ENCODE measurements at places on chromosomes 4 and X.

GRCh38 chr4:66266035-66266434 is 595.7 kb upstream of the EPHA5 start:
- no peak for DNase-seq

DNA sequence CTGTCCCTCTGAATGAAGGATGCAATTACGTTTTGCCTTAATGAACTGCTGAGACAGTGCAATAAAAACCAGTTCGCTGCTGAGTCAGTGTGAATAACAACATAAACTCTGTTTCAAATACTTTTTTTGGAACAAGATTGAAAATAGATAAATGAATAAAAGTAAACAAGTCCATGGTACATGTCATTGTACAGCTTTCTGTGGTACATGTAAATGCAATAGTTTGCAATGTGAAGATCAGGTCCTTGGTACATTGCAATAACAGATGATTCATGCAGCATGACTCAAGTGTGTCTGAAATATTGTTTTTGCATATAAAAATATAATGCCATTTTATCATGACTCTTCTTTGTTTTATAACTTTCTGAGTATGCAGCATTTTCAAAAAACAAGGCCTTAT is 193.4 kb upstream of the PACRGL start:
- no peak for DNase-seq

- no peak for DNase-seq
These were observed 467.7 kb downstream of the NKX6-1 start for GRCh38 chr4:84031401-84031800.

DNA sequence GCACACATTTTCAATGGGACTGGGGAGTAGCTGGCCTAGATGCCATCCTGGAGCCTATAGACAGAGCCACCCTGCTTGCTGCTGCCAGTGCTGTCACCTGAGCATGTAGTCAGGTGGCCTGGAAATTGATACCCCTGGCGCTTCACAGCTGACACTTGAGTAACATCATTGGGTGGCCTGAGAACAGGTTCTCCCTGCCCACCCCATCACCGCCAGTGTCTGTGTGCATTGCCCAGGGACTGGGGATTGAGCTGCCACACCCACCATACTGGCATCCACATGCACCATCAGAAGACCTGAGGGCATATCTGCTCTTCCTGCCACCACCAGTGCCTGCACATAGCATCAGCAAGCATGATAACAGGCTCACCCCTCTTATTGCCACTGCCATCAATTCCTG is 1142.9 kb upstream of the PABPC4L start:
- no peak for DNase-seq

- no peak for DNase-seq
These were observed 32.0 kb downstream of the DAPP1 start for GRCh38 chr4:99848591-99849001.

DNA sequence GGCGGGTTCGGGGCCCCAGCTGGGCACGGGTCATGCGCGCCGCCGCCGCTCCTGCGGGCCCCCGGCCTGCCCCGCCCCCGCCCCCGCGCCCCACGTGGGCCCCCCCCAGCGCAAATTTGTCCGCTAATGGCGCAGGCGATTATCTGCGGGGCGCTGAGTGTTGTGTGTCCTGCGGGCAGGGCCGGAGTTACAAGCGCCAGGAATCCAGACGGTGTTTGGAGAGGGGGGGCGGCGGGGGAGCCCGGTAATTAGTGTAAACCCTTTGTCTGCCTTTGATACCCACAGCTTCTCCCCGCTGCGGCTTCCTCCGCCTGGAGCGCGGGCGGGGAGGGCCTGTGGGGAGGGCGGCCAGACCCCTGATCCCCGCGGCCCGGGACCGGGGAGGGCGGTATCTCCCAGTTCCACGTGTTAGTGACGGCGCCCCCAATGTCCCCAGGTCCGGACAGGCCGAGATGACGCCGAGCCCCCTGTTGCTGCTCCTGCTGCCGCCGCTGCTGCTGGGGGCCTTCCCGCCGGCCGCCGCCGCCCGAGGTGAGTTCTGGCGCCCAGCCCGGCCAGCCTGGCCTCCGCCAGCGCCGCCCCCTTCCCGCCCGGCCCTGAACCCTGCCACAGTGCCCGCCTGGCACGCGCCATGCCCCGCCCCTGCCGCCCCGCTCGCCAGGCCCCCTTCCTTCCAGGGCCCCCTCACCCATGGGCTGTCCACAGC is 761 bp downstream of the FGFRL1 start:
- no peak for DNase-seq

GRCh38 chr4:37138789-37139188 is 105.8 kb upstream of the NWD2 start:
- DNase-seq, result no peak

- DNase-seq, result no peak
These were observed 4.8 kb upstream of the RGS12 start for GRCh38 chr4:3287972-3288570.

DNA sequence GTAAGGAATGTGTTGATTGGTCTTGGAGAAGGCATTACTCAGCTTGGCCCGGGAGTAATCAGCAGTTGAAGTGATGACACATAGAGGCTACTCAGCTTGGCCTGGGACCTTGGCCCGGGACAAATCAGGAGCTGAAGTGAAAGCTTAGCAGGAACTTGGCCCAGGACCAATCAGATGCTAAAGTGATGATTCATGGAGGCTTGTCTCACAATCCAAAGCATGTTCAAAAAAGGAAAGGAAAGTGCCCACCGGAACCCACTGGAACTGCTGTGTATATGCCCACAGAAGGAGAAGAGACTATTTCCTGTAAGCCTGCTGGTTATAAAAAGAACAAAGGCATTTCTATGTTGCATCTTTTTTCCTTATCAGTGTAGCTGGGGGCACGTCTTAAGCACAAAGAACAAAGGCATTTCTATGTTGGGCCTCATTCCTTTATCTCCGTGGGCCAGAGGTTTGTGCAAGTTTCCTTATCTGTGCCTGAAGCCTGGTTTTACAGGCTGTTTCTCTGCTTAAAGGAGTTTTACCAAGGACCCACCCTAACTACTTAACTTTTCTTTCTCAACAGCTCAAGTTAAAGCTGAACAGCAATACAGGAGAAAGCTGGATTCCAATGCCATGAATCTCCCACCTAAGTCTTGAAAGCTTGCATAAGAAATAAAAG is 1176.7 kb downstream of the NLGN4X start:
- no peak for DNase-seq

- no peak for DNase-seq
These were observed 251.7 kb upstream of the GNPDA2 start for GRCh38 chr4:44978020-44978419.

DNA sequence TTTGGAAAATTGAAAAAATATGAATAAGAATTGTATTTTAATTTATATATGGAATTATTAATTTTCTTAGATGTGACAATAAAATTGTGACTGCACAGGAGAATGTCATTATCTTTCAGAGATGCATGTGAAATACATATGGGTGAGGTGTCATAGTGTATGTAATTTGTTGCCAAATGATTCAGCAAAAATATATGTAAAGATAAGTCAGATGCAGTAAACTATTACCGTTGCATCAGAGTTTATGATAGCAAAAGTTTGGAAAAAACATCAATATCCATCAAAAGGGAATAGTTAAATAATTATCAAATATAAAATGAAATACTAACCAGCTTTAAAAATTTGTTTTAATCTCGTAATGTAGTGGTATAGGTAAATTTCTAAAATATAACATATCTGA is 10.4 kb upstream of the SLC7A11 start:
- DNase-seq, result no peak

DNA sequence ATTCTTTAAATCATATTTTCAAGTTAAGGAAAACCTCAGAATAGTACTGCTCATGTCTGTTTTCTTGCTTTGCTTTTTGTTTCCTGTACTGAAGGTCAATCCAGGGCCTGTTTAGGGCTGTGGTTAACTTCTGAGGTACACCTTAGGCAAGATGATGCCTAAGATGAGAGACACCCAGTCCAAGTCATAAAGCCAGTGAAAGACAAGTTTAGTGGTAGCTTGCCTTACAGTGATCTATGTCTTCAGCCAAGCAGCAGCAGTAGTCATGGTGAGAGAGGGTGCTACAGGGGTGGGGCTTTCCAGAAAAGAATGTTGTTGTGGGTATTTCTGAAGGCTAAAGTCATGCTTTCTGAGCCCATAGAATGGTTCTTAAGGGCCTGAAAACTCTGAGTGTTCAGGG is 173.7 kb downstream of the VSIG4 start:
- DNase-seq, result no peak

- no peak for DNase-seq
These were observed 478.0 kb downstream of the KCNIP4 start for GRCh38 chr4:21470535-21470934.

DNA sequence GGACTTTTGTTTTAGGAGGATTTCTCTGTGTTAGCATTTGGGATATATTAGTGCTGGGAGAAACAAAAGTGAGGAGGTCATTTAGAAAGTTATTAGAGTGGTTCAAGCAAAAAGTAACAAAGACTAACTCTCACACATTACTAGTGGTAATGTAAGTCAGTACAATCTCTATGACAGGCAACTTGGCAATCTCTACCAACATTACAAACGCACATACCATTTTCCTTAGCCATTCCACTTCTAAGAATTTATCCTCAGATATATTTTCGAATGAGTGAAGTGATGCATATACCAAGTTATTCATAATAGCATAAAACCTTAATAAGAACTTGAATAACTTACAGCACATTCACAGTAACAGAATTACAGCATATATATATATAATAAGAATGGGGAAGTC is 146.2 kb downstream of the PRSS12 start:
- no peak for DNase-seq

- no peak for DNase-seq
These were observed 14.3 kb downstream of the G3BP2 start for GRCh38 chr4:75658876-75659275.

DNA sequence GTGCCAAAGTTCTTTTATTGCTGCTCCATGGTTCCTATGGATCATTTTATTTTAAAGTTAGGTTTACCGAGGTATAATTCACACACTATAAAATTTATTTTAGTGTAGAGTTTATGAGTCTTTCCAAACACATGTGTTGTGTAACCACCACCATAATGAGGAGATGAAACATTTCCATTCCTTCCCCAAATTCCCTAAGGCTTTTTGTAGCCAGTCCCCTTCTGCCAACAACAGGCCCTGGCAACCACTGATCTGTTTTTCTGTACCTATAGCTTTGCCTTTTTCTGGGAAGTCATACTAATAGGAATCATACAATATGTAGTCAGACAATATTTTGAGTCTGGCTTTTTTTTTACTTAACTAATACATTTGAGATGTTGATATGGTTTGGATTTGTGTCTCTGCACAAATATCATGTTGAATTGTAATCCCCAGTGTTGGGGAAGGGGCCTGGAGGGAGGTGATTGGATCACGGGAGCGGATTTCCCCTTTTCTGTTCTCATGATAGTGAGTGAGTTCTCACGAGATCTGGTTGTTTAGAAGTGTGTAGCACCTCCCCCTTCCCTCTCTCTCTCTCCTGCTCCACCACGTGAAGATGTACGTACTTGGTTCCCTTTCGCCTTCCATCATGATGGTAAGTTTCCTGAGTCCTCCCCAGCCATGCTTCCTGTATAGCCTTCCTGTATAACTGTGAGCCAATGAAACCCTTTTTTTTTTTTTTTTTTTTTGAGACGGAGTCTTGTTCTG is 59.6 kb upstream of the DHX15 start:
- no peak for DNase-seq

DNA sequence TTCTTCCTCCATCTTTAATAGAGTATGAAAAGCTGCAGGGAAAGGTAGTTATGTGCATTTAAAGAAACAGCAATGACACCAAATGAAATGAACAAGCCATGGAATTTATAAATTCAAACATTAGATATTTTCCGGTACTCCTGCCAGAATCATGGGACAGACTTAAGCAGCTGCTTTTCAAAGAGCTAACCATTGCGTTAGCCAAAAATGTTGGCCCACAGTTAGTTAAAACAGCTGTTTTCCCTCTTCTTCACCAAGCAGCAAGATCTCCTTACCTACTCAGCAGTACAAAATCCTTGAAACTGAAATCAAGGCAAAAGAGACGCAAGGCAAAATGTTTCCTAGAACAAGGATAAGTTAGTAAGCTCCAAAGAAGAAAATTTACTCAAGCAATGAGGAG is 64.0 kb downstream of the MANBA start:
- DNase-seq, result no peak

- no peak for DNase-seq
These were observed 28.3 kb downstream of the GPR143 start for GRCh38 chrX:9737363-9737762.

- DNase-seq, result no peak
These were observed 175.4 kb downstream of the SH3BGRL start for GRCh38 chrX:81377329-81377728.

GRCh38 chr4:104749062-104749461 is 254.4 kb upstream of the CXXC4 start:
- no peak for DNase-seq

- no peak for DNase-seq
These were observed 2.8 kb upstream of the FGG start for GRCh38 chr4:154615211-154615610.

DNA sequence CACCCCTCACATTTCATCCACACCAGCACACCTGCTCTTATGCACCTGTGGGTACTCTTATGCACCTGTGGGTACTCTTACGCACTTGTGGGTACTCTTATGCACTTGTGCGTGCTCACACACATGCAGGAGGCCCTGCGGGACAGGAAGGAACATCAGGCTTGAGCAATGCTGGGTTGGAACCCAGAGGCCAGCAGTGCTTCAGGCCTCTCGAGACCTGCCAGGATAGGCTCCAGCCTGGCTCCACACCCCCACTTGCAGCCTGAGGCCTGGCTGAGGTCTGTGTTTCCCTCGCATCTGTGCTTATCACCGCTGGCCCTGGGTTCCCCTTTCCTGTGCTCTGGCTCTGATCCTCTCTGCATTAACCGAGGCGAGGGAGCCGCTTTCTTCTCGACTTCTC is 34.7 kb downstream of the SORCS2 start:
- no peak for DNase-seq

- no peak for DNase-seq
These were observed 25.2 kb downstream of the UBQLN2 start for GRCh38 chrX:56588397-56589188.

DNA sequence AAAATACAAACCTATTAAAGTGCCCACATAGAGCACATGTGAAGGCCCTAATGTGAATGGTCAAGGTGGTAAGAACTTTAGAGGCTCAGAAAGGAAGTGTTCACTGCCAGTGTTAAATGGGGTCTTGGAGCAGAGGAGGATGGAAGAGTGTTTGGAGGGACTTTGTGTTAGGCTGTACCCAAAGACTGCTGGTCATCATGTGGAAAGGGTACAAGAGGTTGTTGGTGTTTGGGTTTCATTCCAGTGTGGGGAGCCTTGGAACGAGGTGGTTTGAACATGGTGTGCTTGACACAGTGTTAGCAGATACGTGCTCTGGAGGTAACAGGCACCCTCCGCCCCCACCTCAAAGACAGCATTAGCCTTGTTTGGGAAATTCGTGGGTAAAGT is 73.1 kb downstream of the RAPGEF2 start:
- DNase-seq, result no peak

GRCh38 chrX:41722816-41723618 is 964 bp upstream of the GPR82 start:
- no peak for DNase-seq

GRCh38 chrX:71154196-71154595 is 9.6 kb downstream of the NLGN3 start:
- no peak for DNase-seq

- no peak for DNase-seq
These were observed 420.3 kb downstream of the PDHA2 start for GRCh38 chr4:96260064-96260682.

Data from stimulated activated CD8-positive, alpha-beta memory T cell treated with anti-CD3 and anti-CD28 coated beads, Interleukin-15, amount 100 ng/mL, for 48 hours (primary cell).